Astrocyte of the spinal cord (primary cell): ENCODE measurements at places on chromosomes 7 and 10.

DNA sequence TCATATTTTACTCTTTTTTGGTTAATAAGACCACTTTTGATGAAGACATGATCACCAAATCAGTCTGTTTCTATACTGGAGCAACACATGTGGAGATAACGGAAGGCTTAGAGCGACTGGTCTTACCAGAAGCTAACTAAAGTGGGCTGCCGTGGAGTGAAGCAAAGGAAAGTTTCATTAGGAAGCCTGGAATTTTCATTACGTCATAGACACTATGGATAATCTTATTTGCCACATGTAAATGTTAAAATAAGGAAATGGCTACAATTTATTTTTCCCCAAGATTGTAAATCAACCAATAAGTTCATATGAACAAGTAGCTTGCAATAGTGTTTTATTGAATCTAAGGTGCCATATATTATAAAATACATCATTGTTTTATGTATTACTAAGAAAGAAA lies 185.4 kb downstream of the PHTF2 start:
- no peak for DNase-seq

DNA sequence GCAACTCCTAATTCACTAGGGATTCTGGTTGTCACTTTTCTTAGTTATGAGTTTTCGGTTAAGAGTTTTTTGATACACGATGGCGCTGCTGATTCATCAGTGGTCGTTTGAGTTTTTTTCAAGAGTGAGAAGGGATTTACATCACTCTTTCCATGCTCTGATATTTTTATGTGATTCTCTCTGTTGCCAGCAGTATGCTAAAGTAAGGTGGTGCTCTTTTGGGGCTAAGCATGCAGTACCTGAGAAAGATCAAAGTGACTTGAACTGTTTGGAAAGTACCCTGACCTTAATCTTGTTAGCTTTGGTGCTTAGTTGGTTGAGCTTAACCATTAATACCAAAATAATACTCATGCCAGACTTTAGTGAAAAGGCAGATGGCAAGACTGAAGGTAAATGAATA lies 28.1 kb downstream of the STAMBPL1 start:
- DNase-seq = no peak

- DNase-seq = peak; percentile 50
Observed at GRCh38 chr10:108783897-108784296, 1139.4 kb downstream of the XPNPEP1 start.

GRCh38 chr10:120493411-120494312 lies 36.6 kb downstream of the PLPP4 start:
- DNase-seq = no peak

GRCh38 chr7:123348690-123349089 lies 148.9 kb upstream of the SLC13A1 start:
- DNase-seq = no peak

GRCh38 chr10:72736176-72736827 lies 44.4 kb downstream of the MCU start:
- peak; percentile 49 for DNase-seq

DNA sequence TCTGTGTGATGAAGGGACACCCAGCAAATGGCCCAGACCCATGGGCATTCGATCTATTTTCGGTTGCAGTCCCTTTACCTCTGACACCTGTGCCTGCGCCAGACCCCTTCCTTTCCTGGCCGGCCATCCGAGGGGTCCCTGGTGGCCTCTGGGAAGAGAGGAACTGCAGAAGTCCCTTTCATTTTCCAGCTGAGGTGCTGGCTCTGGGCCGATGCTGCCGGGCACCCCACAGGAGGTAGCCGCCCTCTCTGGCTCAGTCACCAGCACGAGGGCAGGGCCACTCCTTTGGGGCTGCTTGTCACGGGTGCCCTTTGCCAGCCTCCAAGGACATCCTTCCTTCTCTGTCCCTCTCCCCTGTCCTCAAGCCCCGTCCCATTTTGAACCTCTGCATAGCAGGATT lies 4.2 kb upstream of the ELN start:
- DNase-seq = no peak

DNA sequence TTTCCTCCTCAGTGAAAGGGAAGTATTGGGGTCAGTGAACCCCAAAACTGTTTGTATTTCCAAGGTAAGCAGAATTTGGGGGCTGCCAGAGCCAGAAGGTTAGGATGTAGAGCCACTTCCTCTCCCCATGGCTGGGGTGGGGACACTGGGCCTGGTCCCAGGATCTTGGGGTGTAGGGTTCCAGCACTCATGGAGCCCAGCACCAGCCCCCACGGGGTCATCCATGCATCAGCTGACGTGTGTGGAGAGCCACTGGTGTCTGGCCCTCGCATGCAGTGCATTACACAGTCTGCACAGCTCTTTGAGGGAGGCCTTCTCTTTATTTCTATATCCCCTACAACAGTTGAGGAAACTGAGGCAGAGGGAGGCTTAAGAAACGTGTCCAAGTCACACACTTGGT lies 91.4 kb downstream of the ZMIZ1 start:
- no peak for DNase-seq
